ENCODE measurements at places on chromosomes 16 and 17.

GRCh38 chr17:67438667-67439066, 61.6 kb downstream of the PITPNC1 start:
- DNase-seq: no peak

DNA sequence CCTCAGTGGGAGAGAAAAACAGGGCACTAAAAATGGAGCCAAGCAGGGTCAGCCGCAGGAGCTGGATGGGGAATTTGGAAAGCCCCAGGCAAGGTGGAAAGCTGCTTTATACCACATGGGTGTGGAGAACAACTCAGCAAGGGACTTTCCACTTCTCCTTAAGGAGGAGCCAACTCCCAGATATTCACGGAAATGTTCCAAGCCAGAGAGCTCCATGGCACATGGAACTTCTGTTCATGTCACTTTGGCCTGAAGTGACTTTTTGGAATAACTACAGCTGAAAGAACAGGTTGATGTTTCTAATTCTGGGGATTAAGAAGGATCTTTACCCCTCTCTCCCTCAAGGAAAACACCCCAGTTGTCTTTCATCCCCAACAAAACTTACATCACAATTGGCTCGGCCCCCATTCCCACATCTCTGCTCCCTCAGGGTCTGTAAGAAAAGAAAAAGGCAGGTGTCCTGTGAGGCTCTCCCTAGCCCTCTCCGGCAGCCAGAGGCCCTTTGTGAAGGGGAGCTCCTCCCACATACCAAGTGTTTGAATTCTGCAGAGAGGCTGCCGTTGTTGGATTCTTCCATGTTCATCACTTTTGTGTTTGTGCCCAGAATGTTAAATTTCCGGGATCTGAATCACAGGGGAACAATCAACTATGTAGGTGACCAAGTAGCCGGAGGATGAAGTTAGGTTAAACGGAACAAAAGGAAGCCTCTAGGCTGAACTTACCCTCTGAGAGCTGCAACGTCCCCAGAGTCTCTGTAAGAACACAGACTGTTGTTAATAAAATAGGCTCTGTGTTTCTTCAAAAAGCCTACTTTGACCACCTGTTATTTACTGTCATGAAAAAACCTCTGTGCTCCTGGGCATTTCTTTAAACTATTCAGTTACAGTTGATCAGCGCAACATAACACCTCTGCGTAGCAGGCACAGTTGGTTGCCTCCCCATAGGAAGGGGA, 41.0 kb downstream of the STAT5A start:
- DNase-seq: no peak

DNA sequence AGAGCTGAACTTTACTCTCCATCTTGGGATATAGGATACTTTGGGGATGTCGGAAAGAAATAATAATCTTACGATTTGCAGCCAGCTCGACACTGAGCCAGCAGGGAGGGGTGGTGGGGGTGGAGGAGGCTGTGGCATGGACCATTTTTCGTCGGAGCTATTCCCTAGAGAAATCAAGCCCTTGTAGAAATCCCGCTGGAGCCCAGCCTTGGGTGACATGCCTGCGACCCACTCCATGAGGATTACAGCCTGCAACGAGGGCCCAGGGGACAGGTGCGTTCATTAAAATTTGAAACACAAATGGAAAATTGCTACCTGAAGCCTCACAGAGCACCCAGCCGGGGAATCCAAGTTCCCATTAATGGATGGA, 82.8 kb upstream of the GSE1 start:
- DNase-seq: no peak

DNA sequence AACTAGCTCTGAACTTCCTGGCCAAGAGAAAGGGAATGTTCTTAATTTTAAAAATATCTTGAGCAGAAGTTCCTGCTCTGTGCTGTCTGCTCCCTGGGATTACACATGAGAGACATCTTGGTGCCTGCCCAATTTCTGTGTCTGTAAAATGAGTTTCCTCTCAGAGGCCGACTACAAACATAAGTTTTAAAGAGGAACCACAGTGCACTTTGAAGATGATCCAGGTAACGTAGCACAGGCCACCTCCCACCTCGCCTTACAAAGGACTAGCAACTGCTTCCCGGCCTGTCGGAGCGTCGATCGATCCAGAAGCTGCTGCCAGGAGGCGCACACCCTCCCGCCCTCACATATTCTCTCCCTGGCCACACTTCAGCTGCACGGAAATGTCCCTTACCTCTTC, 55.0 kb upstream of the ATP2A3 start:
- DNase-seq: no peak

GRCh38 chr17:17080181-17080631, 37.9 kb downstream of the MPRIP start:
- DNase-seq: no peak

- DNase-seq: no peak
Measured at GRCh38 chr17:68700421-68700820, 99.3 kb upstream of the FAM20A start.

DNA sequence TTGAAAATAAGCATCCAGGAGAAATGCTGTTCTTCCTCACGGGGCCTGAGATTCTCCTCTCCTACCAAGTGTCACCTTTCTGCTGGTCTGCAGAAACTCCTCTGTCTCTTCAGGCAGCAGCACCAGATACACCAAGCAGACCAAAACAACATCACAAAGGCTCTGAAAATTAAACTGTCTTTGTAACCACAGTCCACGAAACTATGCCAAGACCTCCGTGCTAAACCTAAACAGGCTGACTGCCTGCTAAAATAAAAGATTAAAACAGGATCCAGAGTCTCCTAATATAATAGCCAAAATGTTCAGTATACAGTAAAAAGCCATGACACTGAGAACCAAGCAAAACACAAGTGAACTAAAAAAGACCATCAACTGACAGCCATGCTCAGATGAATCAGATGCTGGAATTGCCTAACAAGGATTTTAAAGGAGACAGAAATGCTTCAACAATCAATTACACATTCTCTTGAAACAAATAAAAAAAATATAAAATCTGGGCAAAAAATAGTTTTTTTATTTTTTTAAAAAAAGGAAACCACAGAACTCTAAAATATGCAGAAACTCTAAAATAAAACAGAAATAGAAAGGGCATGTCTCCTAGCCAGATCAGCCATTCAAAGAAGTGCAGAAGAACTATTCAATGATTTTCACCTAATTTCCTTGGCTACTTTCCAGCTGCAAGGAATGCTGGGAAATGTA, 50.3 kb upstream of the TOX3 start:
- DNase-seq: no peak

DNA sequence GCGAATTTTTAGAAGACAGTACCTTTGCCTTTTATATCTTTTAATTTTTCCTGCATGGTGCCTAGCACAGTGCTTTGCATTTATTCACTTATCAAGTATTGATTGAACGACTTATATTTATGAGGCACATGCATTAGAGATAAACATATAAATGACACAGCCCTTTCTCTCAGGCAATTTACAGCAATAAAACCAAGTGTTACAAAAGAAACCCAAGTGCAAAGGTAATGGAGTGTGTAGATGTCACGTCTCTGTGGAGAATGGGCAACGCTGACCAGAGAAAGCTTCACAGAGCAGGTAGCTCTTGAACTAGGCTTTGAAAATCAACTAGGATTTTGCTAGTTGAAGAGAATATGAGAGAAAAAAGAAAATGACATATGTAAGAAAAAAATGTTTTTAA, 32.6 kb upstream of the ABCA3 start:
- no peak for DNase-seq

GRCh38 chr17:82838386-82839063, 1.3 kb downstream of the ZNF750 start:
- DNase-seq: no peak

DNA sequence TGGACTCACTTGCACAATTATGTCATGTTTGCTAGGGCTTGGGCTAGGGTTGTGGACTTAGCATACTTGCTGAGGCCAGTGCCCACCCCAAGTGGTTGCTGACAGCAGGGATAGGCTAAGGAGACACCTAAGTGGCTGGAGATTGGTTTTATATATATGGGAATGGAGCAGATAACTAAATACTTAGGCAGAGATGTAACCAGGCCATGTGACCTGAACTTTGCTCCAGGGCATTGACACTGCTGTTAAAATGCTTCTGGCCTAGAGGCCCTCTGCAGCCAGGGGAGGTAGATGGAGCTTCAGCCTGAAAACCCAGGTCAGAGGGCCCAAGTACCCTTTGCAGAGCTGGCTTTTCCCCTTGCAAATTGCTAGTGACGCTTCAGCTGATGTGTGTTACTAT, 1.4 kb upstream of the ITGB3 start:
- DNase-seq: no peak

DNA sequence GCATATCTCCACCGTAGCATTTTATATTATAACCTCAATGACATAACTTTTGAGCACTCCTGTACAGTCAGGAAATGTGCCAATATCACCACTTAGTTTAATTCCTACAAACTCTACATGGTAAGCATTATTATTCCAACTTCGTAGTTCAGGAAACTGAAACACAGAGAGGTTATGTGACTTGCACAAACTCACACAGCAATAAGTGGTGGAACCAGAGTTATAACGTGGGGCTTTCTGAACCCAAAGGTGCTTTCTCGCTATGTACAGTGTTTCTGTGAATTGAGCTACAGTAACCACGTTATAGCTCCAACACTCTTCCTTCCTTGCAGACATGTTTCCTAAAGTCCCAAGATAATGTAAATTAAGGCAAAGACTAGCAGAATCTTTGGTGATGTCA, 330.2 kb downstream of the GRIN2A start:
- DNase-seq: no peak

GRCh38 chr17:67063141-67063540, 18.8 kb downstream of the CACNG1 start:
- DNase-seq: no peak

DNA sequence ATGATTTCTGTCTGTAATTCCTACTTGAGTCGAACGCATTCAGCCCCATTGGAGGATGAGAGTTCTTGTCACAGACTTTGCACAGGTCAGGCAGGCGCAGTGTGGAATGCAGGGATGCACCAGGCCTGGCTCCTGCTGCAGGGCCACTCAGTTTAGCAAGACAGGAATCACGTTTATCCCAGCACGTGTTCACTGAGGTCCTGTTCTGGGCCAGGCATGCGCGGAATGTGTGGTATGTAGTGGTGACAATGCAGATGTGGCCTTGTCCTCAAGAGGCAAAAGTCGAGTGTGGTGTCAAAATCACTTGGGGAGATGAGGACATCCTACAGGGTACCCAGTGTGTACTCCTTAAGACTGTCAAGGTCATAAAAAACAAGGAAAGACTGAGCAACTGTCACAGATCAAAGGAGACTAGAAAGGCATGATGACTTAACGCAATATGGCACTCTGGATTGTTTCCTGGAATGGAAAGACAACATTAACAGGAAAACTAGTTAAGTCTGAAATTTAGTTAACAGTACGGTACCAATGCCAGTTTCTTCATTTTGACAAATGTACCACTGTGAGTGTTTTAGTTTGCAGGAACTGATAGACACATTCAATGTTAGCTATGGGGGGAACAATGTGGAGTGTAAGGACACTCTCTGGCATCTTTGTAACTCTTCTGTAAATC, 121.5 kb upstream of the ADAMTS18 start:
- DNase-seq: no peak

GRCh38 chr16:85479972-85480726, 133.0 kb upstream of the GSE1 start:
- no peak for DNase-seq

- DNase-seq: no peak
Measured at GRCh38 chr17:3479988-3480387, 4.2 kb downstream of the ASPA start.

DNA sequence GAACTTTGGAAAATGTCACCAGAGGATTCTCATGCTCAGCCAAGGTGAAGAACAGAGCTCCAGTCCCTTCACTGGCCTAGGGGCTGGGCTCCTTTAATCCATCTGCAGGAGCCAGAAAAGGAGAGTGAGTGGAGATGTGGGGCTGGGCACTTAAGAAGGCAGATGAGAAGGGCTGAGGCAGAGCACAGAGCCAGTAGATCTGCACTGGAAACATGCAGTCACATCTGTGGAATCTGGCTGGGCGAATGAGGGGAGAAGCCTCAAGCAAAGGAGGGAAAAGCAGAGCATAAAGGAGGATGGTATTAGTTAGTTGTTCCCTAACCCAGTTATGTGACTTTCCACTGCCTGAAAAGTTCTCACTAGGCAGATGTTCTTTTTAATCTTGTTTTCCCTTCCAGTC, 50.4 kb upstream of the BCAR1 start:
- DNase-seq: no peak

DNA sequence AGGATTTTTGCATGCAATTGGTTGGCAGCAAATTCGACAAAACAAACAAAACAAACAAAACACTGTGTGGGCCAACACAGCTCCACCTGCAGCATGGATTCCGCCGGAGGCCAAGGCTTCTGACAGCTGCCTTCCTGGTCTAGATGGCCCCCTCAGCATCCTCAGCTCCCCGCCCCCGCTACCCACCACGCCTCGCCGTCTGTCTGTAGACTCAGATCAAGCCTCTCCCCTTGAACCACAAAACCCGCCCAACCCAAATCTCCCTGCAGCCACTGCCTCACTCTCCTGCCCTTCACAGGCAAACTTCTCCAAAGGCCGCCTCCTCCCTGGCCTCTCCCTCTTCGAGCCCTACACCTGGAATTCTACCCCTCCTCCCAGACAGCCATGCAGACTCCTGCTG, 57.9 kb downstream of the RTN4RL1 start:
- no peak for DNase-seq

DNA sequence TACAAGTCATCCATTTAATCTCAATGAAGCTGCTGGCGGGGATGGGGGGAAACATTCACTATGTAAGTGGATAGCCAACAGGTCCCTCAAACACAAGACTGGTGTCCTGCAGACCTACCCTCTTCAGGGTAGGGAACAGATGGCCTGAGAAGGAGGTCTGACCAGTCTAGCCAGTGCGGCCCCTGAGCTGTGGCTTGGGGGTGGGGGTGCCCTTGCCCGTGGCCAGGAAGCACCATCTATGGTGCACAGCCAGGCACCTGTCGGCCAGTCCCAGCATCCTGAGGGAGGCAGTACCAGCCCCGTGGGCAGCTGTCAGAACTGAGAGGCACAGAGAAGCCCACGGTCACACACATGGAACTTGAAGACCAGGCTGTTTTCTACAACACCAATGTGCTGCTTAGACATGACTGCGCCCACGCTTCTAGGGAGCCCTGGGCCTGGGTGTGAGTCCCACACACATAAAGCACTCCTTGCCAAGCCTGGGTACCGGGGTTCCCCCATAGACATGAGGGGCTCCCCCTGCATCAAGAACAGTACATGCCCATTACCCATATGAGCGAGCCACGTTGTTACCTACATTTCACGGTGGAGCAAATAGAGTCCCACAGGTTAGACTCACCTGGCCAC, 40.9 kb downstream of the RMI2 start:
- DNase-seq: no peak
